NCI-H460 (cell line): ENCODE measurements at places on chromosomes 2 and 18. TPM values are rescaled to one million over a fixed set of nuclear protein-coding genes. Genes with fewer than 3 reads are reported as not detected.

Gene RUFY4
- total RNA-seq, result 0.20 TPM in 1 of 2 replicates, not detected in the other

Gene EPHA4
- 59.3 and 59.9 TPM in 2 replicates for total RNA-seq

Gene RAB6C
- not detected in 2 replicates for total RNA-seq

Gene RBM44
- 0.20 and 0.32 TPM in 2 replicates for total RNA-seq

Gene VAMP5
- total RNA-seq, result 0.25 TPM in 1 of 2 replicates, not detected in the other

Gene NMS
- not detected in 2 replicates for total RNA-seq
